Psoas muscle (tissue), 8 donors: ENCODE measurements at places on chromosomes 12 and 14.

GRCh38 chr14:104782808-104783139 is 12.8 kb downstream of the AKT1 start:
- no peak for DNase-seq

DNA sequence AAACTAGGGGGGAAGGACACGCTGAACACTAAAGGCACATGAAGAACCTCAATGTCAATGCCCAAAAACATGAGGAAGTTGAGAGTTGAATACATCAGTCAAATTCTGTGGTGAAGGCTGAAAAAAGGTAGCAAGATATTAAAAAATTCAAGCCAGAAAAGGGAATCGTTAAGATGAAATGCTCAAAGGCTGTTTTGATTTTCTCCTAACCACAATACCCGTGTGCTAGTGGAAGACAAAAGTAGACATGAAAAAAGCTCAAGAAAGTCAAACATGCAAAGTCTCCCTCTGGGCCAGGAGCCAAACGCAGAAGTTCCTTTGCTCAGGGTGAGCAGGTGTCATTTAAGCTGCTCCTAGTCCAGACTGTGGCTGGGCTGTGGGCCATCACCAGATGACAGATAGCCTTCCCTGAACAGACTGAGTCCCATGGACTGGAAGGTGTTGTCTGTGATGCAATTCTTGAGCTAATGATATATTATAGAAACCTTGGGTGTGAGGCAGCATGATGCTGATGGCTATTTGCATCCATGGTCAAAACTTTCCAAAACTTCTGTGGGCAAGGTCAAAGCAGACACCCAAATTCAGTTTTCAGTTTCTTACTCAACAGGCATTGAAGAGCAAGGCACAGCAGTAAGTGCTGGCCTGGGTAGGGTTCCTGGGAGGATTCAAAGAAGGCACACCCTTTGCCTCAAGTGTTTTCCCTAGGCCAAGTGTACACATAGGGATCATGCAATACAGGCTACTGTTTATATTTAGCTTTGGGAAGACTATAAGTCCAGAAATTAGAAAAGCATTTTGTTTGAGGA is 81.6 kb downstream of the MYRFL start:
- DNase-seq, result no peak

DNA sequence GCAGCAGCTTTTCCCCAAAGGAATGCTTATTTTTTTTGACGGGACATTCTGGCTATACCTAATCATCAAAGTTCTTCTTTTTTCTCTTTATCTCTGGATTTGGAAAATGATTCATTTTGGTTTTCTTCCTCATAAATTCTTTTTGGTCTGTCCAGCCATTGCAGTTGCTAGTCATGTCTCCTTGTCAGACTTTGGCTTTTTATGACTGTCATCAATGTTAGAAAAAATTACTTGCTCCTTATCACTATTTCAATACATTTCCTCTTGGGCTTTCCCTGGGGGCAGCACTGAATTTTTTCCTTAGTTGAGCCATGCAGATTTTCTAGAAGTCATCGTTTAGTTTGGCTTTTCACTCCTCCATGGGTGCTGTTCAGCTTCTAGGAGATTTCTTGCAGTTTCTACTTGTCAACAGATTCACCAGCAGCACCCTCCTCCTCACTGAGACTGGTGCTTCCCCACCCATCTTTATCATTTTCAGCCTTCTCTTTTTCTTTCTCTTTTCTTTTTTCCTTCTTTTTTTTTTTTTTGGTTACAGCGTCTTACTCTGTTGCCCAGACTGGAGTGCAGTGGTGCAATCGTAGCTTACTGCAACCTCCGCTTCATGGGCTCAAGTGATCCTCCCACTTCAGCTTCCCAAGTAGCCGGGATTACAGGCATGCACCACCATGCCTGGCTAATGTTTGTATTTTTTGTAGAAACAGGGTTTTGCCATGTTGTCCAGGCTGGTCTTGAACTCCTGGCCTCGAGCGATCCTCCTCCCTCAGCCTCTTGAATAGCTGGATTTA is 5.2 kb downstream of the ADIPOR2 start:
- DNase-seq, result no peak

DNA sequence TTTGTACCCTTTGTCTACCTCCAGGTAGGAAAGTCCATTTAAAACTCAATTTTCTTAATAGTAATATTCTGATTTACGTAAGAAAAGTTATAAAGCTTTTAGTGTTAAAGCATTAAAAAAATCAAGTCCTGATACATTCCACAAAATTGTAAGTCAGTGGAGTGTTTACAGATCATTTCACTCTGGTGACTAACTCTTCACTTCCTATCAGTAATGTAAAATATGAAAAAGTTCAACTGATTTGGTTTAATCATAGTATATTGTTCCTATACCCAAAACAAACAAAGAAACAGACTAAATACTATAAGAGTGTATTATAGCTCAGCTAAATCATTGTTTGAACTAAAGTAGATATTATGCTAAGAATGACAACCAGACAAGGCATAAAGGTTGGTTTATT is 85.9 kb downstream of the VEZT start:
- DNase-seq, result no peak

- no peak for DNase-seq
These were observed 12.4 kb downstream of the HDAC7 start for GRCh38 chr12:47807338-47807737.

GRCh38 chr12:57099047-57099714 is 10.3 kb downstream of the NAB2 start:
- DNase-seq, result no peak

GRCh38 chr14:22794551-22794951 is 20.7 kb downstream of the SLC7A7 start:
- DNase-seq, result no peak

GRCh38 chr12:102675672-102676071 is 195.3 kb upstream of the IGF1 start:
- DNase-seq, result no peak

DNA sequence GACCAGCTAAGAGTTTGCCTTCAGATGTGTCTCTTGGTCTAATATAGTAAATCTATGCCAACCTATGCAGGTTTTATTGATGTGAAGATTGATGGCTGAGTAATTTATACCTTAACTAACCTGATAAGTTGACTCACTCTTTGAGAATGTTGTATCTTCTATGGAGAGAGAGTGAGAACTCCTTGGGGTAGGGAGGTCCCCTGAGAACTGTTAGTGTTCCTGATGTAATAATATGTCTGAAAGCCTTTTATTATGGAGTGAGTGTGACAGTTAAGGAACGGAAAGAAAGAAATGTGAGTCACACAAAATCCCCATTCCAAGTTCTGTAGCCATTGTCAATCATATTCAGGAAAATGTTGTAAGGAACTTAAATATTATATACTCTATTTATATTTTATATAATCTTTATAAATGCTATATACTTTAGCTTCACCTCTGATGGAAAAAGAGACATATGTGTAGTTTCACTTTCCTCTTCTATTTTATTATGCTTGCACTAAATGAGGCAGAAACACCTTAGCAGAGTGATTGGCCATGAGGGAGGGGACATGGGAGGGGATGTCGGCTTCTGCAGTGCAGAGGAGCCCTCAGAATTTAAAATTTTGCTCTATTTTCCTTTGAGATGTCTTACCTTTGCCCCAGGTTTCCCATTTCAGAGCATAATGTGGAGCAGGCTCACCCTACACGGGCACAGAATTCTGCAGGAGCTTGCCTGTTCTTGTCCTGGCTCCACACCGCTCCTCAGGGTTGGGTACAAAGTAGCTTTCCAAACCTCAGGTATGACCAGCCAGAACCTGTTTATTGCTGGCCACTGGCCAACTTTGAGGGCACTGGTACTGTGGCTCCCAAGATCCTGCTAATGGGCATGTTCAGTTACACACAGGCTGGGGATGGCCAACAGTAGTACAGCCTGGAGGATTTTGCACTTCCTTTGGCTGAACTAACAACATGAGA is 57.7 kb downstream of the ARF6 start:
- DNase-seq, result no peak

GRCh38 chr12:103772367-103773108 is 68.5 kb downstream of the NT5DC3 start:
- DNase-seq, result no peak

GRCh38 chr14:57707219-57707618 is 158.7 kb downstream of the SLC35F4 start:
- no peak for DNase-seq

GRCh38 chr14:92880851-92881250 is 42.1 kb upstream of the CHGA start:
- peak; percentile 62 for DNase-seq

GRCh38 chr12:52352951-52353350 is 14.3 kb downstream of the KRT85 start:
- no peak for DNase-seq

DNA sequence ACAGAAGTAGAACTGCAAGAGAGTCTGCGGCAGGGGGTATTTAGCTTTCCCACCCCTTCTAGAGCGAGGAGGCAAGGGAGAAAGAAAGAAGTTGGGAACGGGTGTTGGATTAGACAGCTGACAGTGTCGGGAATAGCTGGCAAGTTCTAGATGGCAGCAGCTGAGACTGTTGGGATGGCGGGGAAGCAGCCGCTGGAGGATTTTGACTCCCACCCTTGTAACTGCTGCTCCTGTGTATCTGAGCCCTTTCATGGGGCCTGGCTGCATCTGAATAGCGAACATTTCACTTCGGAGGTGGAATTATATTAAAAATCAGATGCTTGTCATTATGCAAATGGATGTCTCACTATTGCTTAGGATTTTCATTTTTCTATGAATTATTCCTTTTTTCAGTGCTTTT is 104.6 kb downstream of the AACS start:
- DNase-seq, result no peak

DNA sequence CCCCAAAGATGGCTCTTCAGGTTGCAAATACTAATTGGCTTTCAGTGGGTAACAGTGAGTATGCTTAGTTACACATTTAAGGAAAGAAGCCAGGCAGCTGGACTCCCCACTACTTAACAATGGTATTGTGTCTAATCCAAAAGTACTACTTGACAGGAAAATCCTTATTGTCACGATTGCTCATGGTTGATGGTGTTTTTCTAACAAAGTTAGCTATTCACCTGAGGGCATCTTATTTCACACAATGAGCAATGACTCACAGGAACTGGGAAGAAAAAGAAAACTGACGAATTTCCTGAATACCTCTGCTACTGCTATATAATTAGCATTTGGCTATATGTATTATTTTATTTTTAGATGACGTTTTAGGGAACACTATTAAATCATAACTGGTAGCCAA is 33.4 kb upstream of the ALG10 start:
- no peak for DNase-seq

- DNase-seq, result no peak
These were observed 105.7 kb downstream of the GCH1 start for GRCh38 chr14:54796961-54797360.

DNA sequence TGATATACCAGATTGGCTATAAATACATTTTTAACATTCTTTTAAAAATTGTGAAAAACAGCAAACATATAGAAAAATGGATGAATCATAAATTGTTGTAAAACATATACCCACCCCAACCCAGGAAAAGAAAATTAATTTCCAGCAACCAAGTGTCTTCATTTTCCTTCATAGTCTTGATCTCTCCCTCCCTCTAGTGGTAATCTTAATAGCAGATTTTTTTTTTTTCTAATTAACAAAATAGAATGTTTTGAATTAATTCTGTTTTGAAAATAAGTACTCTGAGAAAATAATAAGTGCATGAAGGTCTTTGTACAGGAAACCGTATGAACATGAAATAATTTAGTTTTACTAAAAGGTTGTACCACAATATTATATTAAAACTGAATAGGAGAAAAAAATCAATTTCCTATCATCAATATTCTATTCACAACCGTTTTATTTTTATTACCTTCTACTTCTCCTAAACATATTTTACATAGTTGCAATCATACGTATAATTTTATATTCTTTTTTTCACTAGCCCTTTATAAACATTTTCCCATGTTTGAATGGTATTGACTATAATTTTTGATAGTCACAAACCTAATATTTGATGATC is 7.0 kb downstream of the ETNK1 start:
- no peak for DNase-seq

- DNase-seq, result no peak
These were observed 16.2 kb downstream of the NCKAP5L start for GRCh38 chr12:49811961-49812401.

DNA sequence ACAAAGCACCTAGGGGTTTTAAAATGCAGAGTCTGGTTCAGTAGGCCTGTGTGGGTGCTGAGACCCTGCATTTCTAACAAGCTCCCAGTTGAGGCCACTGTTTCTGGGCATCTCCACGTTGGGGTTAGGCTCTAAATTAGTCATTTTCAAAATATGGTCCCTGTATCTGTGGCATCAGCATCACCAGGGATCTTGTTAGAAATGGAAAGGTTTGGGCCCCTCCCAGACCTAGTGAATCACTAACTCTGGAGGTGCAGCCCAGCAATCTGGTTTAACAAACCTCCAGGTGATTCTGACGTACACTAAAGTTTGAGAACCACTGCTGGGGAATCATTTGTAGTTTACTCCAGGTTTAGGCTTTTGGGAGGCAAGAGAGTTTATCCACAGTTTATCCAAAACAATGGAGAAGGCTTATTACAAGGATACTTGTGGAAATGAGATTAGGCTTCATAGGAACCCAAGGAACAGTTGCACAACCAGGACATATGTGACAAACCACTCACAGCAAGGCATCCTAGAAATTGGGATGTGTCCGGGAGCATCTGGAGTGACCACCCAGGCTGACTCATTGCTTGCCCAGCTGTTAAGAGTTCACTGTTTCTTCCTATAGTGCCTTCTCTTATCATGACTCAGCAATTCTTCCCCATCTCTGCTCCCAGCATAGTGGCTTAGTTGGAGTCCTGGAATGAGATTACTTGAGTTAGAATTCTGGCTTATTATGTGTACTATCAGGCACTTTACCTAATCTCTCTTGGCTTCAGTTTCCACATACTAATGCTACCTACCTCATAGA is 71.6 kb upstream of the STXBP6 start:
- DNase-seq, result no peak

DNA sequence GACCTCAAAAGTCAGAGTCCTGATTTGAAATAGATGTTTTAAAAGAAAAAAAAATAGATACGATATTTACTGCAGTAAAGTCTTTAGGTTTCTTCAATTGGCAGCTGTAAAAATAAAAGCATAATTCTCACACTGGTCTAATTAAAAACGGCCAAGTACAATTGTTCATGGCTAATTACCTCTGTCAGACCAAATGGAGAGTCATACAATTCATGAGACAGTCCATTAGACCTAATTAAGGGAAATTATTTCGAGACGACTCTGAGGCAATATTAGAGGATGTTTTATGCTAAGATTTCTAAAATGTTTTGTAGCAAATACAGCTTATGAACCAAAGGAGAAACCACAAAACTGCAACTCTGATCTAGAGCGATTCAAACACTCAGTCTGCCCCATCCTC is 131.3 kb downstream of the PHLDA1 start:
- DNase-seq, result no peak

DNA sequence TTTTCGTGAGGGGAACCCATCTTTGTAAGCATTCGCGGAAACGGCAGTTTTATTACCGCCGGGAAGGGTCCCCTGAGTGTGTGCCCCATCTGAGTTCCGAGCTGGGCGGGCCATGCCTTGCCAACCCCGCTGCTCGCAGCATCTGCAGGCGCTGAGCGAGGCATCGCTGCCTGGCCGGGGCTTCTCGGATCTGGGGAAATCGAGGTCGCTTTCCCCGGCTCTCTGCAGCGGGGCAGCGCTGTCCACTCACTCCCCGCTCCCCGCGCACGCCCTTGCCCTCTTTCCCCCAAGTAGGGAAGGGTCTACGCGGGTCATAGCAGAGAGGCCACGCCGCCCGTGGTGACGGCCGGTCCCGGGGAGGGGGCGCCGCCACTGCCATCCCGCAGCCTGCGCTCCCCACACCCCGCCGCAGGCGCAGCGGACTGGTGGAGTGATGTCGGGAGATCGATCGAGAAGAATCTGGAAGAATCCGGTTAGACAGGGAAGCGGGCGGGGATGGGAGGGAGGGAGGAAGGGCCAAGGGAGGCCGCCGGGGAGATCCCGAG is 507 bp upstream of the FKBP4 start:
- DNase-seq, result peak; percentile 57
